Hindlimb muscle (tissue), 1 donor: ENCODE measurements at places on chromosomes 7 and 10. TPM values are rescaled to one million over a fixed set of nuclear protein-coding genes. Genes with fewer than 3 reads are reported as not detected.

LAMB4 gene
- polyA plus RNA-seq: 0.70 TPM

SLC39A12 gene
- not detected for polyA plus RNA-seq

DNA sequence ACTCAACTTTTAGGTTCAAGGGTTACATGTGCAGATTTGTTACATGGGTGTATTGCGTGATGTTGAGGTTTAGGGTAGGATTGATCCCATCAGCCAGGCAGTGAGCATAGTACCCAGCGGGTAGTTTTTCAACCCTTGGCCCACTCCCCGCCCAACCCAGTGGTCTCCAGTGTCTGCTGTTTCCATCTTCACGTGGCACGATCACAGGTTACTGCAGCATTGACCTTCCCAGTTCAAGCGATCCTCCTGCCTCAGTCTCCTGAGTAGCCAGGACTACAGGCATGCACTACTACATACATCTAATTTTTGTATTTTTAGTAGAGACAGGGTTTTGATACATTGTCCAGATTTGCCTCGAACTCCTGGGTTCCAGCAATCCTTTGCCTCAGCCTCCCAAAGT lies 905.7 kb upstream of the ZNF722 start:
- no peak for DNase-seq

GRCh38 chr7:130397051-130397757 lies 16.9 kb downstream of the CPA1 start:
- DNase-seq: peak; percentile 75

DNA sequence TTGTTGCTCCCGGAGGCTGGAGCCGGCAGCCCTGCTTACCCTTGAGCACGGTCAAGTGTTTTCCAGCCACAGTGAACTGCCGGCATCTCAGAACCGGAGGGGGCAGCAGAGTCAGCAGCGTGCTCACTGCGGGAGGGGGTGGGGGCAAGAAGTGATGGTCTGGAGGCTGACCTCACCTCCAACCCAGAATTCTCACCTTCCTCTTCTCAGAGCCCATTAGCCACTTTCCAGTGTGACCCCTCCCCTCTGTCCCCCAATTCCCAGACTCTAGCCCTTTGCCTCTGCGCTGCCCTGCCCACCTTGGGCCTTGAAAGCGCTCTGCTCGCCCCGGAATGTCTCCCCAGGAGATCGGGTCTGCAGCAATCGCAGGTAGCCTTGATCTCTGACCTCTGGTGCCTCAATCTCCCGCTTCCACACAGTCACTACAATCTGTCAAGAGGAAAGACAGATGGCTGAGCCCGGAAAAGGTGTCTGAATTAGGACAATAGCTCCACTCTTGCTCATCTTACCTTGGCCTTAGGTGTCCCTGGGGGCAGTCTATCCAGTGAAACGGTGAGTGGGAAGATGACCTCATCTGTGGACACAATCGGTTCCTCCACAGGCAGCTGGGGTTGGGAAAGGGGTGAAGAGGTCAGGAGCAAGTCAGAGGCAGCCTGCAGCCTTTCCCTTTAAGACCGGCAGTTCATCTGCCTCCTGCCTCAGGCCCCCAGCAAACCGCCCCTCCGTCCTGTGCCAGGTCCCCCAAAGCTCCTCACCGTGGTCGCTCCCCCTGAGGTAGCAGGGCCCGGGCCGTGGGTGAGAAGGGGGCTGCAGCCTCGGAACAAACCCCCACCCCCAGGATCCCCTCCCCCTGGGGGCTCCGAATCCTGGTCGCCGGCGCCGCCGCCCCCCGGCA lies 942 bp downstream of the TRAPPC14 start:
- DNase-seq: no peak

DNA sequence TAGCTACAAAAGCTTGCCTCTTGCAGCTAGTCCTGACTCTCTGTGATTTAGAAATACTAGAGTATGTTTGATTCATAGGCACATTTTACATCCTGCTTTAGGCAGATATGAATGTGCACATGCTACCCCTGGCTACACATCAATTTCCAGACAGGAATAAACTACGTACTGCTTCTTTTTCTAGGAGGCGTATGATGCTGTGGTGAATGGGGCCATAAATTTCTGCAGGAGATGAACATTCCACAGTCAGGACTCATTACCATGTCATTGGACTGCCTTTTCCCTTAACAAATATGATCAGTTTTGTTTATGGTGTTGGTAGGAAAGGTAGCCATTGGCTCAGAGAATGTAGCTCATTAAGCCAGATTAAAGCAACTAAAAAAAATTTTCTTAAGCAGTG lies 50.1 kb upstream of the IFRD1 start:
- DNase-seq: no peak

DNA sequence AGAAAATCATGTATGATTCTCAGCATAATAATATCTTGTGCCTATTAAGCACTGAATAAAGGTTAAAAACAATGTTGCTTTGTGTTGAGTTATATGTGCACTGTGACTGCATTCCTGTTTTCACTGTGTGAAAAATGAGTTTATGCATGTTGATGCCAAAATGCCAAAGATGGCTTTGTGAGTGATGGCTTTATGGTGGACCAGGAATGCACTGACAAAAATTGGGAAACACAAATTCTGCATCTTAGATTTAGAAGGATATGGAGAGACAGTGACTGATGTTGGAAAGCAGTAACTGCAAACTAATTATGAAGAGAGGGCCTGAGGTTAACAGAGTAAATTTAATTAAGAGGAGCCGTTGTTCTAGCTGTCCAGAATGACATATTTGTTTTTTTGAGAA lies 440.4 kb downstream of the KIF20B start:
- DNase-seq: no peak

DNA sequence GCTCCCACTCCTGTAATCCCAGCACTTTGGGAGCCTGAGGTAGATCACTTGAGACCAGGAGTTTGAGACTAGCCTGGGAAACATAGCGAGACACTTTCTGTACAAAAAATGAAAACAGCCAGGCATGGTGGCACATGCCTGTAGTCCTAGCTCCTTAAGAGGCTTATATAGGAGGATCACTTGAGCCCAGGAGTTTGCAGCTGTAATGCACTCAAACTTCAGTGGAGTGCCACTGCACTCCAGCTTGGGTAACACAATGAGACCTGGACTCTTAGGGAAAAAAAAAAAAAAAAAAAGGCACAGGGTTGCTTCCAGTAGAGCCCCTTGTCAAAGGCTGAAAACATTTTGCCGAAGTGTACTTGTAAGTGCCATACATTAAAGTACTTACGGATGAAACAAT lies 195.3 kb downstream of the PHTF2 start:
- no peak for DNase-seq

HIF1AN gene
- polyA plus RNA-seq: 40.1 TPM

PPP1R9A gene
- polyA plus RNA-seq: 28.7 TPM

OR13A1 gene
- not detected for polyA plus RNA-seq

GRCh38 chr7:122913608-122914007 lies 27.3 kb upstream of the CADPS2 start:
- no peak for DNase-seq

DNA sequence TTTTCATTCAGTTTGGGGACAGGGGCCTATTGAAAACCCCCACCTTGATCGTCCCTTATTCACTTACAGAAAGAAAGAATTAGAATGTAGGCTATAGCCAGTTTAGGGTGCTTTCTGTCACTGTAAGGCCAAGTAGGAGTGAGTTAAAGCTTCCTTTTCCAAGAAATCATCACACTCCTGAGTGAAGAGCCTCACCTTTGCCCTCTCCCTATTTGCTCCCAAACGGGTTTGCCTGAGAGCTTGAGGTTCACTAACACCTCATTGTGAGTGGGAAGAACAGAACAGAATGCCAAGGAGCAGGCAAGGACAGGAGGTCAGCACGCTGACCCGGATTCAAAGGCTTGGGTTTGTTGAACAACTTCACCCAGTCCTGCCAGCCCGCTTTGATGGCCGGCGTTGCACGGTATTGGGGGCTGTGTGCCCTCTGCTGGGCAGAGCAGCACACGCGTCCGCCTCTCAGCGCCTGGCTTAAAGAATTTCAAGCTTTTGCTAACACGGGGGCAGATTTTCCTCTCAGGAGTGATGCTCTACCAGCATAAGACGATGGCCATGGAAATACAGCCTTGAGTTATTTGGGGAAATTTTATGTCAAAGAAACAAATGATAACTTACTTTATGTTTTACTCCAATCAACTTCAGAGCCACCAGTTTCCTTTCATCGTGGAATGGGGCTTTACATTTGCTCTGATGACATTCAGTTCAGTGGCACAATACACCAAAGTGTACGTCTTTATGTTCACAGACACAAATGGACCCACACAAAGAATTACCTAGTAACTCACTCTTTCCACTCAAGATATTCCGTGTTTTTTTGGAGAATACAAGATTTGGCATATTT lies 470.0 kb downstream of the SUGCT start:
- DNase-seq: peak; percentile 12

CHCHD2 gene
- polyA plus RNA-seq: 238 TPM

GRIFIN gene
- polyA plus RNA-seq: not detected

HOXA7 gene
- 13.5 TPM for polyA plus RNA-seq
